ENCODE measurements at places on chromosomes 2 and 18.
A peak's percentile ranks its signal among the peaks of the same experiment; 100 is the strongest.

DNA sequence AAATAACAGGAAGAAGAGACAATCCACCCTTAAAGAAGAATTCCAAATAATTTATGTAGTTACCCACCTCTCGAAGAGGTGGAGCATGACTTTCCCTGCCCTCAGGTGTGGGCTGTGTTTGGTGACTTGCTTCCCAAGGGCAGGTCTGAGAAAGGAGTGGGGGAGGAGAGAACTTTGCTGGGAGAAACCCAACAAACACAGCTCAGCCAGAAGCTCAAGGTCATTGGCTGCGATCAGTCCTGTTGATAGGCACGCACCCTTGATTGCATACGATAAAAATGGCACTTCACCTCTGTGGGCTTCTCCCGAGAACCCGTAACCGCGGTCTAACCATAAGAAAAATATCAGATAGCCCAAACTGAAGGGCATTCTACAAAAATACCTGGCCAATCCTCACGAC lies 157.5 kb upstream of the ID2 start:
- DNase-seq = no peak

- no peak for DNase-seq
Observed at GRCh38 chr2:101267671-101268656, 15.3 kb downstream of the CNOT11 start.

GRCh38 chr2:221969087-221969829 lies 329.5 kb downstream of the PAX3 start:
- peak; percentile 14 for DNase-seq

DNA sequence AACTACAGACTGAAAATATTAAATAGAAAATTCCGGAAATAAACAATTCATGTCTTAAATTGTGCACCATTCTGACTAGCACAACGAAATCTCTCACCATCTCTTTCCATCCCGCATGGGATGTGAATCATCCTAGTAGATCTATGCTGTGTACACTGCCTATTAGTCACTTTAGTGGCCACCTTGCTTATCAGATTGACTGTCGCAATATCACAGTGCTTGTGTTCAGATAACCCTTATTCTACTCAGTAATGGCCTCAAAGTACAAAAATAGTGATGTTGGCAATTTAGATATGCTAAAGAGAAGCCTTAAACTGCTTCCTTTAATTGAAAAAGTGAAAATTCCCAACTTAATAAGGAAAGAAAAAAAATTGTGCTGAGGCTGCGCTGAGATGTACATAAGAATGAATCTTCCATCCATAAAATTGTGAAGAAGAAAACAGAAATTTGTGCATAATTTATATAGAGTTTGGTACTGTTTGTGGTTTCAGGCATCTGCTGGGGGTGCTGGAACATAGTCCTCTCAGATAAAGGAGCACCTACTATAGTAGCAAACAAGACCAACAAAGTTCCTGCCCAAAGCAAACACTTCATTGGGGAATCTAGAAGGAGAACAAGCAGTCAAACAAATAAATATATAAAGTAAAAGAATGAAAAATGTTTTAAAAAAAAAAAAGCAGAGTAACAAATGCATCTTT lies 12.0 kb downstream of the PSMD1 start:
- DNase-seq = no peak

GRCh38 chr2:96107708-96108065 lies 8.7 kb downstream of the ADRA2B start:
- DNase-seq = no peak

DNA sequence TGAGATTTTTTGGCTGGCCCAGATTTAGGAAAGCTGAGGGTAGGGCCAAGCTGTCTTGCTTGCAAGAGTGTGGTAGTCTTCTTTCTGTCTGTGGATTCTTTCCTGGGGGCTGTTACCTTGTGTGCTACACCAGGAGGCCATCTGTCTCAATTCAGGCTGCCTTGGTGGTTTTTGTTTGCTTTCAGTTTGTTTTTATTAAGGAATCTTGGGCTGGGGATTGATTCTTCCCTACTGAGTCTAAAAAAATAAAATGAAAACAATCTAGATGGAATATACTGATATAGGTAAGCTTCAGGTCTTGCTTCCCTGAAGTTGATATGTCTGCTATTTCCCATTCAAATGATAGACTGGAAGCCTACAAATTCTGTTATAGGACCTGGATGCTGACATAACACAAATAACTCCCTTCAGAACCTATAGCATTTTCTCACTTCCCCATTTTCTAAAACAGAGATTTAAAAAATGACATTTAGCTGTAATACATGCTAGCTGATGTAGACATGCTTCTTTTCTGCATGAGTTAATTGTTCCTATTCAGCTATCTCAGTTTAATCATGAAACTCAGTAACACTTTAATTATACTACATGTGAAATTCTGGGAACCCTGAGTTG lies 5.3 kb downstream of the LHCGR start:
- DNase-seq = peak; percentile 19

DNA sequence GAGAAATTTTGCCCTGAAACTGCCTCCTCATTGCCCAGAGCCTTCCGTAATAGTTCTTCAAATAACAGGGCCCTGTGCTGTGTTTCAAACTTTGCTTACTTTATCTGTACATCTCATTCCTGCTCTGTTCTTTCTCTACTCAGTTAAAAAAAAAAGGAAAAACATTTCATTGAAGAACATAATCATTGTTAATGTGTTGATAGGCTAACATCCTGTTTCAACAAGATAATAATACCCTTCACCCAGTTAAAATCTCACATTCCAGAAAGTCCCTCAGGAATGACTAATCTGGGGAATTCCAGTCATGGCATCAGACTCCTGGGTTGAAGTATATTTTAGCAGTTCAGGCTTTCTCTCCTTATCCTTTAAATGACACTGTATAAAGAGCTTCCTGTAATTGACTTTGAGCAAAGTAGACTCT lies 45.6 kb upstream of the ITGAV start:
- DNase-seq = peak; percentile 24

- peak; percentile 69 for DNase-seq
Observed at GRCh38 chr2:101361121-101361520, 26.2 kb downstream of the CREG2 start.

Data from suppressor macrophage (primary cell).